ENCODE measurements at places on chromosomes 11 and 22. TPM values are rescaled to one million over a fixed set of nuclear protein-coding genes. Genes with fewer than 3 reads are reported as not detected.

TIMP3 gene
- polyA plus RNA-seq: 157 TPM

GRCh38 chr22:46654426-46654825, 34.2 kb downstream of the GRAMD4 start:
- DNase-seq: no peak

DNA sequence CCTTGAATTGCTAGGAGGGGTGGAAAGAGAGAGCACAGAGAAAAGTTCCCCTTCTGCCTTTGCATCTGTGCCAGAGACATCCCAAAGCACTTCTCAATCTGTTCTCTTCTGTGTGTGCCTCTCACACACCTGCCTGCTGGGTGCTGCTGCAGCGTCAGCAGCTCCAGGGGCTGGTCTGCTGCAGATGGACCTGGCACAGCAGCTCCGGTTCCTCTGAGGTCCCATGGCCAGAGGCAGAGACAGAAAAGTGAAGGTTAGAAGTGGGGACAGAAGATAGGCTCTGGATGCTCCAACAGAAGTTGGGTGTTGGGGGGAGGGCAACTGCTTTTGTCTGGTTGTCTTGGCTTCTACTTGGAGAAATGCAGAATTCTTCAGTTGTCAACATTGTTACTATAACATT, 48.9 kb upstream of the KIRREL3 start:
- no peak for DNase-seq

- no peak for DNase-seq
Measured at GRCh38 chr11:132234878-132235277, 864.5 kb downstream of the NTM start.

DNA sequence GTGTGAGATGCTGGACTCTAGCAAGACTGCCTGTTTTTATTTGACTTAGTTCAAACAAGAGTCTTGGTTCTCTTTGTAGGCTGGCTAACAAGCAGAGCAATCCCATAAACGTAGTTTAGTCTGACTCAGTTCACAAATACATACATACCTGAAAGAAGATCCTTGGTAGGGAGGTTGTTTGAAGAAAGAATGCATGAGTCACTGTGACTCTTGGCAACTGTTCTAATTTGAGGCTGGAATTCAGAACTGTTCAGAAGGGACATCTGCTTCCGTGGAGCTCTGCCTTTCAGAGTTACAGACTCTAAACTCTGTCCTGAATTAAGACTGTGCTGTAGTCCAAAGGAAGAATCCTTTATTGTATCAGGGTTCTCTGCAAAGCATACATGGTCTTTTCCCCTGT, 32.2 kb downstream of the C2CD3 start:
- no peak for DNase-seq

- DNase-seq: no peak
Measured at GRCh38 chr11:132493801-132494200, 1038.5 kb downstream of the OPCML start.

DNA sequence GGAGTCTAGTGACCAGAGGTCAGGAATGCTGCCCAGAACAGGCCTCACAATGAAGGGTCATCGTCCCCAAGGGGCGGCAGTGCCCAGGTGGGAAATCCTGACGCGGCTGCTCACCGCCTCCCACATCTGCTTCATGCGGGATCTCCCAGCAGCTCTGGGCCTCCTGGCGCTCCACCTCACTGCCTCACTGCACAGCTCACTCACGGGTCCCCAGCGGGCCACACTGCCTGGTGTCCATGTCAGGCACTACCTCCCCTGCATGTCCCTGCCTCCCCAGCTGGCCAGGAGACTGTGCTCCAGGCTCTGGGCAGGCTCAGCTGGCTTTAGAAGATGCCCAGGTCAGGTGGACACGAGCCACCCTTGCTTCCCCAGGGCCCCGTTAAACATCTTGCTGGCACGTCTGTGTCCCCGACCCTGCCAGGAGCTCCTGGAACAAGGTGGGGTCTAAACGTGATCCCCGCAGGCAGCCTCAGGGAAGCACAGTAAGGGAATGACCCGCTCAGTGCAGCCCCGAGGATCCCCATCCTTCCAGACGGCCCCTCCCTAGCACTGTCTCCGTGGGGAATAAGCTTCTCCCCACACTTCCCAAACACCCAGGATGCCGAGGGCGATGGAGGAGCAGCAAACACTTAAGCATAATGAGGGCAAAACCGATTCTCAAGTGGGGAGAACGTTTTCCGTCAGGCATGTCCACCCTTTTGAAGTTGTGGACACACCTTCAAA, 93.2 kb downstream of the TRMU start:
- DNase-seq: no peak

GUCY1A2 gene
- polyA plus RNA-seq: 2.8 TPM

DNA sequence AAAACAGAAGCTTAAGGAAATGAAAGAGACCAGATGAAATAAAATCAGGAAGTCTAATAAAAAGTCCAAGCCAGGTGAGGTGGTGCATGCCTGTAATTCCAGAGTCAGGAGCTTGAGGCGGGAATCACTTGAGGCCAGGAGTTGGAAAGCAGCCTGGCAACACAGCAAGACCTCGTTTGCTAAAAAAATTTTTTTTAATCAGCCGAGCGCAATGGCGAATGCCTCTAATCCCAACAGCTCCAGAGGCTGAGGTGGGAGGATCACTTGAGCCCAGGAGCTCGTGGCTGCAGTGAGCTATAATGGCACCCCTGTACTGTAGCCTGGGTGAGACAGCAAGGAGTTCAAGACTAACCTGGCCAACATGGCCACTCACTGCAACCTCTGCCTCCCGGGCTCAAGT, 8.0 kb downstream of the RAB6A start:
- DNase-seq: no peak

GRCh38 chr11:81869351-81870065, 864.2 kb downstream of the FAM181B start:
- no peak for DNase-seq

DNA sequence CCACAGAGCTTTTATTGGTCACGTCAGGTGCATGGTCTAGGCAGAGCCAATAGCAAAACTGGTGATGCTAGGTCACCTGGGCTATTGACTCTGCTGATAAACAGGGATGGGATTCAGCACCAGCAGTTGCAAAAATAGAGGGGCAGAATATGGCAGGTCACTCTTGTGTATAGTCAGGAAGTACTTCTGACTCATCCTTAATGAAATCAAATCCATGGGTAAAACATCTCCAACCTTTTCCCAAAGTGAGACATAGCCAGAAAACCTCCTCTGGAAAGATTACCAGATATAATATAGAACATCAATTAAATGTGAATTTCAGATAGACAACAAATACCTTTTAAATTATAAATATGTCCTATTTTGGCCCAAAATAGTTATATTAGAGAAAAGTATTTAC, 383.2 kb downstream of the METTL15 start:
- no peak for DNase-seq

DNA sequence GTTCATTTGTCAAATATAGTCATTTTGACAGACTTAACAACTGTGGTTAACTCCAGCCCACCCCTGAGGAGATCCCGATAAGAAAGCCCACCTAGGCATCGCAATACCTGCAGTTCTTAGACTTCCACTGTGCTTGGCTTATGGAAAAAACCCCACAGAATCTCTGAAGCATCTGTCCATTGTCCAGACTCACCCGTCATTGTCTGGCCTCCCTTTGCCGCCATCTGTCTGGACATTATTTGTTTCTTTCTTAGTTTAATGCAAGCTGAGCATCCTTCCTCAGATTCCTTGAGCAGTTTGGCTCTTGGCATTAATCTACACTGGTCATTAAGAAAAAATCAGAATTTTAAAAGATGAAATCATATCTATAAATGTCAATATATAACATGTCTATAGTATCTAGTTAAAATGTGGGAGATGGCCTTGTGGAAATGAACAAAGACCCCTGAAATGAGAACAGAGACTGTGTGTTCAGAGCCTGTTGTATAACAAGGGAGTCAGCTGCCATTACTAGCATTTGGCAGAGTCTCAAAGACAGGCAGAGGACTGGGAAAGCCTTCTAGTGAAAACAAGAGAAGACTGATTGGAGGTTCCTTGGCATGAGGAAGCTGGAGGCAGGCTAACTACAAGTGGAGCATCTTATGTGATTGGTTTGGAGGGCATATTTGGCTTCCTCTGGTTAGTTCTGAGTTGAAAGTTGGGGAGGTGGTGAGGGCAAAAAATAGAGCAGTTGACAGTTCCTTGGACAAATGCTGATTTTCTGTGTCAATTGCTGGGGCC, 80.4 kb downstream of the SPON1 start:
- DNase-seq: no peak

GRCh38 chr11:111417011-111417765, 38.1 kb upstream of the POU2AF1 start:
- DNase-seq: no peak

GRCh38 chr22:50739279-50739691, 1.3 kb downstream of the ACR start:
- DNase-seq: no peak

OTOG gene
- 0.90 TPM for polyA plus RNA-seq

DNA sequence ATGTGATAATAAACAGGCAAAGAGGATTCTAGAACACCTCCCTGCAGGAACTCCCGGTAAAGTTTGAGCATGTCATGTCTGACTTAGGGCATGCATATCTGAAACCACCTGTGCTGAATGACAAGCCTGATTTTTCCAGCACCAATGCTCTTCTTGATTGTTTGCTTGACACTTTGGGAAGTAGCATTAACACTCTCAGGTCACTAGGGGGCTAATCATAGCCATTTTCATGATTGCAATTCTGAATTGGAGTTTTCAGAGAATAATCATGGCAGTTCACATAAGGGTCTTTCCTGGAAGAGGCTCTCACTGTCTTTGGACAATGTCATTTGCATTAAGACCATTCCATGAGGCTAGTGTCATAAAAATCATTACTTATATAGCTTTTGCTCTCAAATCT, 234.4 kb upstream of the MTNR1B start:
- no peak for DNase-seq

RAB3IL1 gene
- polyA plus RNA-seq: 28.5 TPM
